ENCODE measurements at places on chromosomes 12 and 14.
A peak's percentile ranks its signal among the peaks of the same experiment; 100 is the strongest.

- DNase-seq: no peak
Observed at GRCh38 chr14:68789821-68790643, 2.8 kb downstream of the ZFP36L1 start.

GRCh38 chr12:116924558-116925453 lies 14.1 kb downstream of the FBXW8 start:
- no peak for DNase-seq

- DNase-seq: no peak
Observed at GRCh38 chr12:118319627-118320026, 53.1 kb downstream of the TAOK3 start.

DNA sequence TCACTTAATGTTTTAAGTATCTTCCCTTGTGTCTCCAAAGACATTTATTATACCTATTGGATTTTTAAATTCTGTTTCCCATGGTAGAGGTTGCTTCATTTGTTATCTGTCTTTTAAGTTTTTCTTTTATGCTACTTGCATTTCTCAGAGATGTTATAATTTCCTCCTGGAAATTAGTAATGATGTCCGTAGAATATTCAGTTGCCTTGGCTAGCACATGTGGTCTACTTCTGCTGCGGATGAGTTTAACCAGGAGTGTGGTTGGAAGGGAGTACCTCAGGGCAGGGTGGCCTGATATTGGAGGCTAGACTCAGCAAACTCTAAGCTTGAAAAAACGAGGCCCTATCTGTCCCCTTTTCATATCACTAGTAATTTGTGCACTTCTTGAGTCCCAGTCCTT lies 8.8 kb upstream of the EVL start:
- DNase-seq: no peak

- no peak for DNase-seq
Observed at GRCh38 chr14:72026536-72026935, 94.3 kb downstream of the RGS6 start.

DNA sequence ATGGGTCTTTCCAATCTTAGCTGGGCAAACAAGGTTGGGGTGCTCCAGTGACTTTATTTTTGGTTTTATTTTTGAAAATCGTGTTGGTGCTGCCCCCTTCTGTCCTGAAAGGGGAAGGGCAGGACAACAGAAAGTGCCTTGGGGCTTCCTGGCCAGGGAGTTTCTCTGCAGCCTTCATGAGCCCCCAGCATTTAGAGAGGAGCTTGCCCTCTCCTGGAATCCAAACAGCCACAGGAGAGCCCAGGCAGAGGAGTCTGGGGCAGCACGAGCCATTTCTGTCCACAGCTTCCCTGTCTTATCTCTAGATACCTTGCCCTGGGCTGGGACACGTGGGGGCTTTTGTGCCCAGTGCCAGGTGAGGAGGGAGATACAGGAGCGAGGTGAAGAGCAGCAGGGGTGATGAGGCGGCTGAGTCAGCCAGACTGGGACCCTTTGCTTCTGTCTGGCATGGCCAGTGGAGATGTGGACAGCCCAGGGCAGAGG lies 4.4 kb upstream of the C1RL start:
- DNase-seq: no peak

GRCh38 chr12:108126212-108126611 lies 2.9 kb upstream of the WSCD2 start:
- DNase-seq: no peak

- DNase-seq: peak; percentile 93
Observed at GRCh38 chr12:132908145-132909029, 21.0 kb upstream of the CHFR start.

- no peak for DNase-seq
Observed at GRCh38 chr12:7099290-7099996, 7.2 kb upstream of the C1R start.

GRCh38 chr14:35121887-35122695 lies at the start of the genes PPP2R3C and PRORP:
Gene PPP2R3C, minus strand, starts transcription at chr14:35121990. Its CDS starts 31 bp downstream, at chr14:35121959.
Gene PRORP, plus strand, starts transcription at chr14:35122552. Its CDS starts 694 bp downstream, at chr14:35123246.
- DNase-seq: peak; percentile 72

- no peak for DNase-seq
Observed at GRCh38 chr12:13095266-13095995, 8.0 kb downstream of the GSG1 start.

DNA sequence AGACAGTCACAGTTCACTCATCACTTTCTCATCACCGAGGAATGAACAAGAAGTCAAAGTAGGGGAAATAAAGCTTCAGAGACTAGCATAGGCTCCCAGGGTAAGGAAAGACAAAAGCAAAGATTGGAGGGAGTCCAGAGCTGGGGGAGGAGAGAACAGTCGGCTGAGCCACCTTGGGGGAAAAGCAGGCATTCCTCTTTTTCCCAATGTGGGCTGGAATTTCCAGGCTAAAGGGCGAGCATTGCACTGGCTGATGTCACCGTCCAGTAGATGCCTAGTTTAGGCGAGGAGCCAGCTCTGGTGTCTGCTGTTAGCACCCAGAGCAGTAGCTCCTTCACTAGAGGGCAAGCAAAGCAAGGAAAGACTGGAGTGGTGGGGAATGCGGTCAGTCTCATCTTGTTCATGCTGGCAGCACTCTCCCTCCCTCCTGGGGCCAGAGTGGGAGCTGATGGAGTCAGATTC lies 8.5 kb upstream of the KRT75 start:
- DNase-seq: no peak

DNA sequence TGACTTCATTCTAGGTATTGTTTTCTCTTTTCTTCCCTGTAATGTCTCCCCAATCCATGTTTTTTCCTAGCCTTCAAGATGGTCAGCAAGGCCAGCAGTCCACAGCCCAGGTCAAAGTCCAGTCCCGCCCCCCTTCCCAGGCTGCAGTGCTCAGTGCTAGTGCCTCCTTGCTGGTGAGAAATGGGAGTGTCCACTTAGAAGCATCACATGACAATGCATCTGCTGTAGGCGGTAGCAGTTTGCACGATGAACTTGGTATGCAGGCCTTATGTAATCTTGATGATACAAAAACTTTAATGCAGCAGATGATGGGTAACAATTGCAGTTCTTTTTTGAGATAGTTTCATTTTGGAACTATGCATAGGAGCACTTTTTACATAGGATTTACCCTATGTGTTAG lies 88.4 kb downstream of the PCNX1 start:
- no peak for DNase-seq

DNA sequence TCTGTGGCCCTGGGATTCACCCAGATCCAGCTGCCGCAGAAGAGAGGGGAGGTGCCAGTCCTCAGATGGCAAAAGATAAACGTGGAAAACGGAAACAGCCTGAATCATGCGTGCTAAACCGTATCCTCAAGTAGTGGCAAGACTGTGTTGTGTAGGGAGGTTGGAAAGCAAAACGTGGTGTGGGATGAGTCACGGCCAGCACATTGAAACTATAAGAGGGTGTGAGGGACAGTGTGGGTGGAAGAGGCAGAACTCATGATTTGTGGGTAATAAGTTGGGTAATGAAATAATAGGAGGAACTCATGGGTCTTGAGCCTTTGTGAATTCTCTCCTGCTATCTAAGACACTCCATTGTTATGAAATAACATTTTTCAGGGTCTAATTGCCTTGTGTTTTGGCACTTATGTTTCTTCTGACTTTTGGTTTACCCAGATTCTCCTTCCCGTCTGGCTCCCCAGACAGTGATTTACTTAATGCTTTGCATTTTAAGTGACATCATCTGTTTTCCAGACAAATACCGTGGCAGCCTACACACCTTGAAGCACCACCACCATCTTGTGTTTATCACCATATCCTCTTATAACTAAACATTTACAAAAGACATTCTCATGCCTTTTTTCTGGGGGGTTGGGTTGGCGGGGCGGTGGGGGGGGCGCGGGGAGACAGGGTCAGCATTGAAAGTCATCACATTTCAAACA lies 62.3 kb upstream of the PTCSC3 start:
- no peak for DNase-seq

DNA sequence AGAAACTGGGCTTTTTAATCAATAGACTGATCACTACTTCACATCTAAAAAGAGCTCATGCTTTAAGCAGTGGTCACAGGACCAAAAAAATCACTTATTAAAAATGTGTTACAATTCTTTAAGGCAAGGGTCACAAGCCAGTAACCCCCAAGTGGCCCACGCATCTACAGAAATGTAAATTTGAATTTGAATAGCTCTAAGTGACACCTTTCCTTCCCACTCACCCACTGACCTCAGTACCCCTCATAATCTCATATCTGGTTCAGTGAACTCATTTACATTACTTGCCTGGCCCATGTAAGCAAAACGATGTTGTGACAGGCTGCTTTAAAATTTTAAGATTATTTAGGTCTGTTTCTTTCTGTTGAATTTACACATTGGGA lies 27.4 kb downstream of the NELL2 start:
- no peak for DNase-seq

- DNase-seq: no peak
Observed at GRCh38 chr12:1080520-1081223, 89.6 kb downstream of the ERC1 start.

- DNase-seq: no peak
Observed at GRCh38 chr12:47730341-47730744, 5.1 kb upstream of the ENDOU start.

- DNase-seq: no peak
Observed at GRCh38 chr14:31024577-31025366, 677 bp upstream of the AP4S1 start.

GRCh38 chr12:5588591-5588990 lies 156.7 kb downstream of the NTF3 start:
- no peak for DNase-seq

GRCh38 chr14:76958020-76958979 lies 70.2 kb downstream of the IRF2BPL start:
- no peak for DNase-seq

GRCh38 chr12:30010071-30011052 lies 226.6 kb upstream of the TMTC1 start:
- DNase-seq: no peak

DNA sequence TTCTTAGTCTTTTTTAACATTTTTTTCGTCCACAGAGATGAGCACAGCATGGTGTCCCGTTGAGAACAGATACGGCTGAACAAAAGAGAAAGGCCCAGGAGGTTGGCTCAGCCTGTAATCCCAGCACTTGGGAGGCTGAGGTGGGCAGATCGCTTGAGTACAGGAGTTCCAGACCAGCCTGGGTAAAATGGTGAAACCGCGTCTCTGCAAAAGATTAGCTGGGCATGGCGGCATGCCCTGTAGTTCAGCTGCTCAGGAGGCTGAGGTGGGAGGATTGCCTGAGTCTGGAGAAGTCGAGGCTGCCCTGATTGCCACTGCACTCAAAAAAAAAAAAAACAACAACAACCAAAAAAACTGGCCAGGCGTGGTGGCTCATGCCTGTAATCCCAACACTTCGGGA lies 5.9 kb upstream of the EP400 start:
- no peak for DNase-seq

DNA sequence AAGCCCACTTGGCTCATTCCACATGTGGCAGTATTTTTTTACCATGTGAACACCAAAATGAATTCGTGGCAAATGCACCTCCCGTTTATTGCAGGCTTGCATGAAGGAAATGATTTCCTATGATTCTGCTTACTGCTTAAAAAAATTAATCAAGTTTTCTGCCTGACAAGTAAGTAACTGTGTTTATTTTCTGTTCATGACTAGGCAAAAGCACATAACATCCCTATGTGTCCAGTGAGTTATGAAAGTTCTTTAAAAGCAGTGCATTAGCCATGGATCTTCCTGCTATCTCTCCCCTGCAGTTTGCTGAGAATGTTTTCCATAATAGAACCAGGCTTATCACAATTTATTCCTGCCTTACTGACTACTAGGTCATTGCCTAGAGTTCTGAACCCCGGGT lies 20.4 kb downstream of the GPR65 start:
- no peak for DNase-seq

DNA sequence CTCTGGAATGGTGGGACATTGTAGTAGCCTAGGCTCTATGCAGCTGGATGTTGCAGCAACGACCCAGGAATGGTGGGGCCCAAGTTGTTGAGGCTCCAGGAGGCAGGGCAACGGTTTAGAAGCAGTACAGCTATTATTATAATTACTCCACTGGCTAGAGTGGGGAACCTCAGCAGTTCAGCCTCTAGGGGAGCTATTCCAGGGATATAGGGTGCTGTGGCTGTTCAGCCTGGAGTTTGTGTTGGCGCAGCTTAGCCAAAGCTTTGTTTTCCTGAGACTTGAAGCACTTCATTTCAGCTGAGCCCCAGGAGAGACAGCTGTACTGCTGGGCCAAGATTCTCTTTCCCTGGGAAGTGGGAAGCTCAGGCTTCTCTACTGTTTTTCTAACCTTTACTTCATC lies 1023.0 kb upstream of the ATXN7L3B start:
- no peak for DNase-seq

DNA sequence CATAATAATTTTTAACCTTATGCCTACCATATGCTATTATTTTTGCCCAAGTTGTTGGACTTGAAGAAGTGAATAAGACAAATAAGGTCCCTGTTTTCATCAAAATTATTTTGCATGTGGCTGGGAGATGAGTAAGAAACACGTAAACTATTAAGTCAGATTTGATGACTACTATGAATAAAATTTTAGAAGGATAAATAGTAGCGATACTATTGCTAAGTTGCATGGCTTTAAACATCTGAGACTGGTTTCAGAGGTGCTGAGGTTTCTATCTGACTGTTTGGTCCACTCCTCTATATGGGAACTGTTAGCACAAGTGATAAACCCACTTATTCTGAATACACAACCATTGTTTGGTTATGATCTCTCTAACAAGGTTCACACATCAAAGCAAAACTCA lies 674.3 kb upstream of the MDGA2 start:
- DNase-seq: no peak

DNA sequence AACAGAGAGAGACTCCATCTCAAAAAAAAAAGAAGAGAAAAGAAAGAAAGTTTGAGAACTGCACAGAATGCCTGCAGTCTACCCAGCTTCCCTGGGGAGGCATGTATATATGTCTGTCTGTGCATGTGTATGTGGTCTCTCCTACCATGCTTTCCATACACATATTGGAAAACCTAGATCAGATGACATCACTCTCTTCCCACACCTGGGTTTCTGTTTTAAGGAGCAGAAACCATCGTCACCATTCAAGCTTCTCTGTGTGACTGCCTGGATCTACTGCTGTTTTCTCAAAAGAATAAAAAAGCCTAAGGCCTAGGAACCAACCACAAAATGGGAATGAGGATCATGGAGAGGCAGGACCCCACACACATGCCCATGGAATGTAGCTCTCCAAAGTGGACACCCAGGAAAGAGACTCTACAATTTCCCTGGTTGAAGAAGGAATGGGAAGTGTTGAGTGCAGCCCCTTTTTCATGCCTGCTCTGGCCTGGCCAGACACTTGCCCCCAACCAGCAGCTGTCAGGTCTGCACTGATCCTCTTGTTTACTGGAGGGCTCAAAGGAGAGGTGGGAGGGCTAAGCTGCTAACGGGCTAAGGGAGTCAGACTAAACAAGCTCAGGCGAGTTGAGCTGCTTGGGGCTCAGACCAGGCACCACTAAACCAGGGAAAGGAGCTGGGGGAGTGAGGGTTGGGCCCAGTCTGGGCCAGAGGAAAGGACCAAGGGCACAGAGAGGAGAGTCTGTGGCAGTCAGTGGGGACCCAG lies 7.7 kb upstream of the PCK2 start:
- DNase-seq: no peak

DNA sequence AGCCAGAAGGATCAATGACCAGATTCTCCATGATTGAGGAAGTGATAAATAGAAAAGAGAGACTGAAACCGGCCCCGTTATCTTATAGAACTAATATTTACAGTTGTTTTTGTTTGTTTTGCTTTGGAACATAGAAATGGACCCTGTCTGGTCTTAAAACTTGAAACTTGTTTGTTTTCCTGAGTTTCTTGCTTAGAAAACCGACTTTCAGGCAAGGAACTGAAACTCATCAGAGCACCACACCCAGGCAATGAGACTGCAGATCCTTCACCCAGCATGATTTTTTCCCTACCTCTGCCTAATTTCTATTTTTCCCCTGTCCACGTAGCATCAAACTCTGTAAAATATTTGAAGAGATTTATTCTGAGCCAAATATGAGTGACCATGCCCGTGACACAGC lies 10.6 kb upstream of the CLEC12A start:
- DNase-seq: no peak

Measured in stimulated activated CD8-positive, alpha-beta memory T cell treated with anti-CD3 and anti-CD28 coated beads, Interleukin-2, amount 100 ng/mL, for 1 hour (primary cell).